ENCODE measurements at places on chromosomes 5 and 9.
A peak's percentile ranks its signal among the peaks of the same experiment; 100 is the strongest.

- no peaks in the 10 kb centered on the region for H3K4me1 ChIP-seq
- H3K27me3 ChIP-seq: no peaks in the 10 kb centered on the region
- H3K27ac ChIP-seq: no peak overlapping the region
- DNase-seq: no peak
- H3K36me3 ChIP-seq: no peaks in the 10 kb centered on the region
Observed at GRCh38 chr5:55363856-55364255, 56.1 kb downstream of the MTREX start.

- H3K27ac ChIP-seq: no peak overlapping the region
- no peak for DNase-seq
- no peak overlapping the region for H3K4me3 ChIP-seq
- no peaks in the 10 kb centered on the region for H3K4me1 ChIP-seq
Observed at GRCh38 chr9:73269430-73270101, 117.9 kb downstream of the ANXA1 start.

- H3K36me3 ChIP-seq: no peaks in the 10 kb centered on the region
- no peak overlapping the region for H3K27ac ChIP-seq
- no peak for DNase-seq
Observed at GRCh38 chr9:130630506-130631330, 33.7 kb upstream of the PRDM12 start.

DNA sequence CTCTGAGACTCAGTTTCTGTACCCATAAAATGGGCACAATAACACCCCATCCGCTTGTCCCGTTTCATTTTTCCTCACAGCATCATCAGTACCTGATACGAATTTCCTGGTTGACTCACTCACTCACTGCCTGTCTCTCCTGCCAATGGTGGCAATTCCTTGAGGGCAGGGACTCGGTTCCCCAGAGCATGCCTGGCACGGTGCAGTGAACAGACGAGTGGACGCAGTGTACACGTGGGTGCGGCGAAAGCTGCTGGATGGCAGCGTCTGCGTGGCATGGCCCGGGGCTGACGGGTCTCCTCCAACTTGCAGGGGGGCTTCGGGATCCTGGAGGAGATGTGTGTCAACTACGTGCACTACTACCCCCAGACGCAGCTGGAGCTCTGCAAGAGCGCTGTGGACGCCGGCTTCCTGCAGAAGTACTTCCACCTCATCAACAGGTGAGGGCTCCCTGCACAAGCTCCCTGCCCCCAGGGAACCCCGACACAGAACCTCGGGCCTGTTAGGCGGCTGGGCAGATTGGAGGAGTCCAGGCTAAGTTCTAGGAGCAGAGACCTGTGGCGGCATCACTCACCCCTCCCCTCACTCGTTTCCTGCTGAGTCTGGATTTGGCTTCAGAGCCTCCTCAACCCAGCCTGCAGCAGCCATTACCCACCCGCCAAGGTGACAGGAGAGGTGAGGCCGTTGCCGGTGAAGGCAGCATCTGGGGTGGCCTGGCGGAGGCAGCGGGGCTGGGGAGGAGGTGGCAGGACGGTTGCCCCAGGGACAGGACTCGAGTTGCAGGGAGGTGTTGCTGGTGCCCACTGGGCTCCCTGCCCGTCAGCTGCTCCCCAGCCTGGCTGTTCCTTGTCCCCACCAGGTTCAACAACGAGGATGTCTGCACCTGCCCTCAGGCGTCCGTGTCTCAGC, 20.3 kb downstream of the DBH start:
- no peak for DNase-seq
- H3K36me3 ChIP-seq: no peaks in the 10 kb centered on the region
- H3K27me3 ChIP-seq: no peaks in the 10 kb centered on the region
- no peak overlapping the region for H3K27ac ChIP-seq
- H3K4me1 ChIP-seq: peaks cover 21% of the 10 kb centered on the region

- no peak overlapping the region for H3K27ac ChIP-seq
- no peaks in the 10 kb centered on the region for H3K36me3 ChIP-seq
- no peak overlapping the region for H3K4me3 ChIP-seq
- DNase-seq: no peak
- no peaks in the 10 kb centered on the region for H3K27me3 ChIP-seq
Observed at GRCh38 chr5:78841767-78842166, 143.3 kb downstream of the ARSB start.

- DNase-seq: no peak
- peaks cover 12% of the 10 kb centered on the region for H3K4me1 ChIP-seq
- H3K4me3 ChIP-seq: no peak overlapping the region
- H3K36me3 ChIP-seq: no peaks in the 10 kb centered on the region
- H3K27me3 ChIP-seq: peaks cover 6% of the 10 kb centered on the region
Observed at GRCh38 chr5:1443991-1444360, 1.3 kb downstream of the SLC6A3 start.

DNA sequence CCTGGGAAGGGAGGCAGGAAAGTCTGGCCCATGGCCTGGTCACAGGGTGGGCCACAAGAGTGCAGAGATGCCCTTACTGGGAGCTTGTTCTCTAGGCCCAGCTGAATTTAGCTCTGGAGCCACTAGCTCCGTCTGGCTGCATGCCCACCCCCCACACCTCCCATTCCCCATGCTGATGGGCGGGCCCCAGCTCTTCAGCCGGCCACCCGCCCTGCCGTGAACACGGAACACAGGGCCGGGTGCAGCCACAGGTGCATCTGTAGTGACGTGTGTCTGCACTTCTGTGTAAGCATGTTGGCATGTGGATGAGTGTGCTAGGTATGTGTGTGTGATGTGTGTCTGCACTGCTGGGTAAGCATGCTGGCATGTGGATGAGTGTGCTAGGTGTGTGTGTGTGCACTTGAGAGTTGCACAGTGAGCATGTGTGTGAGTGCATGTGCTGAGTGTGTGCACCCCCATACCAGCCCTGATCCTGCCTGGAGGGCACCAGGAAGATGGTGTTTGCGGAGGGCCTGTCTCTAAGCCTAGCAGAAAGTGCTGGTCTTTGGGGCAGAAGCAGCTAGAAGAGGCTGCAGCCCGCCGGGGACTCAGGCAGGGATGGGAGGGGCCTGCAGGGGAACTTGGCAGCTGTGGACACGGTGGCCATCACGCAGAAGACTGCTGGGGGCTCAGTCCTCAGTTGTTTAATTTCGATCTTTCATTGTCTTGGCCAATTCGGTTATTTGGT, 136.4 kb downstream of the CACNA1B start:
- H3K27ac ChIP-seq: no peak overlapping the region
- H3K36me3 ChIP-seq: no peaks in the 10 kb centered on the region
- no peaks in the 10 kb centered on the region for H3K27me3 ChIP-seq

- no peaks in the 10 kb centered on the region for H3K27me3 ChIP-seq
- H3K27ac ChIP-seq: no peak overlapping the region
- peaks cover 6% of the 10 kb centered on the region for H3K36me3 ChIP-seq
- no peak overlapping the region for H3K4me3 ChIP-seq
Observed at GRCh38 chr5:67118050-67118620, 78.5 kb downstream of the CD180 start.

DNA sequence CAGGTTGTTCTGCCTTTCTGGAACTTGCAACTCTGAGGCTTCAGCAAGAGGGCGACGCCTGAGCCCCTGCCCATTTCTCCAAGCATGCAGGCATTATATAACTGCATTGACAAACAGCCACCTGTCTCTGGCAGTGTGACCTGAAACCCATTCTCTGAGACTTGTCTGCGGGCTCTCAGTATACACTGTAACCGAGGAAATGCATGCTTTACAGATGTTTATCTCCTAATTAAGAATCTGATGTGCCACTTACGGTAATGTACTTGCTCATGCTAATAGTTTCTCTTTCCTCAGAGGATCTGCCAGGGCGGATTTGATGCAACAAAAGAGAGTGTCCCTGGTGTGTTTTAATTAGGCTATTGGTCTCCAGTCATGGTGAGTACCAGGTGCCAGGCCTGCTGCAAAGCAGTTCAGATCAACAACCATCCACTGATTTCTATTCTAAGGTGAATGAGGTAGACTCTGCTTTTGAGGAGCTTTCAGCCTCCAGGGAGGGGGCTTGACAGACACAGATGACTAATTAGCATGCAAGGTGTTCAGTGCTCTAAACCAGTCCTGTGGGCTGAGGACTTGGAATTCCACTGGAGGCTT, 593.7 kb upstream of the KLF4 start:
- no peaks in the 10 kb centered on the region for H3K4me1 ChIP-seq
- peak; percentile 42 for DNase-seq
- H3K27ac ChIP-seq: no peak overlapping the region
- H3K36me3 ChIP-seq: no peaks in the 10 kb centered on the region
- no peaks in the 10 kb centered on the region for H3K27me3 ChIP-seq

GRCh38 chr5:69305512-69305911, 27.1 kb downstream of the CCDC125 start:
- H3K4me1 ChIP-seq: no peaks in the 10 kb centered on the region
- H3K27me3 ChIP-seq: no peaks in the 10 kb centered on the region
- H3K36me3 ChIP-seq: no peaks in the 10 kb centered on the region
- no peak for DNase-seq
- H3K27ac ChIP-seq: no peak overlapping the region

DNA sequence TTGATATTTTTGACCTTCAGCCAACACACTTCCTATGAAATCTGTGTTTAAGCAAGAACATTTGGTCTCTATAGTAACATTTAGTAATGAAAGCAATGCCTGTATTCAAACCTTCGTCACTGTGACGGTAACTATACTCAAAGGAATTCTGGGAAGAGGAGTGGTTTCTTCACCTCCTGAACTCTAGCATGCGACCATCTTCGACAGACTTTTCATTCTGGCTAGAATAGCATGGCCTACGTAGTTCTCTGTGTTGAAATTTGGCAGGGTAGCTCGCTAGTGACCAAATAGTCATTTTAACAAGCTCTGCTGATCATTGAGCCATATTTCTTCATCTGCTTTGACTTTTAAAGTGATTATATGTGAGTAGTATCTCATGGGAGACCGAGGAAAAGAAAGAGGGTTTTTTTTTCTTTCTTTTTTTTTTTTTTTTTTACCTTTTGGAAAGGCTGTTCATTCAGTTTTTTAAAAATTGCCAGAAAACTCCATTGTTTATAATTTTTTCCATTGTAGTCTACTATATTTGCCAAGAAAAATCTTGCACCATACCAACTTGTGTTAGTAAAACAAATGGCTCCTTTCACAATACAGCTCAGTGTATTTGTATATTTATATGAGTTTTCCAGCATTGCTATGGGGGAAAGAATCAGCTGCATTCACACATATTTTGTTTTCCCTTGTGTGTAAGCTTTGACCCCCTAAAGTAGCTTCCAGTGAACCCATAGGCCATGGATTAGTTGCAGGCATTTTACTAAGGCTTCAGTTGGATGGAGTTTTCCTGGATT, 166.8 kb downstream of the NNT start:
- peak overlapping the region; percentile 42 for H3K27ac ChIP-seq
- H3K4me1 ChIP-seq: peaks cover 8% of the 10 kb centered on the region
- no peaks in the 10 kb centered on the region for H3K36me3 ChIP-seq
- H3K27me3 ChIP-seq: no peaks in the 10 kb centered on the region

- DNase-seq: no peak
- no peaks in the 10 kb centered on the region for H3K27me3 ChIP-seq
- H3K4me3 ChIP-seq: no peak overlapping the region
- H3K27ac ChIP-seq: no peak overlapping the region
- no peaks in the 10 kb centered on the region for H3K4me1 ChIP-seq
Observed at GRCh38 chr5:133783481-133783880, 171.1 kb upstream of the FSTL4 start.

DNA sequence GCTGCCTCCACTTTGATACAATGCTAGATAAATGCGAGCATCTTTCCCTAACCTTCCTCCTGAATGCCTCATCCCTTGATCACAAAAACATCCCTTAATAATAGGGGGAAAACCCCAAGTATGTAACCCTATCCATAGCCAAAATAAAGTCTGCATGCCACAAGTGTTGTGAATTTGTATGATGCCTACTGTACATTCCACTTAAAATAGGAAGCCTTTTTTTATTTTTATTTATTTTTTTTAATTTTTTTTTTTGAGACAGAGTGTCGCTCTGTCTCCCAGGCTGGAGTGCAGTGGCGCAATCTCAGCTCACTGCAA, 207.0 kb downstream of the AOPEP start:
- no peaks in the 10 kb centered on the region for H3K36me3 ChIP-seq
- no peak overlapping the region for H3K27ac ChIP-seq
- no peak for DNase-seq
- H3K4me3 ChIP-seq: no peak overlapping the region

GRCh38 chr9:73213300-73213699, 61.6 kb downstream of the ANXA1 start:
- H3K27me3 ChIP-seq: no peaks in the 10 kb centered on the region
- no peak for DNase-seq
- H3K36me3 ChIP-seq: no peaks in the 10 kb centered on the region
- H3K4me1 ChIP-seq: no peaks in the 10 kb centered on the region
- no peak overlapping the region for H3K27ac ChIP-seq
- no peak overlapping the region for H3K4me3 ChIP-seq

GRCh38 chr9:82891321-82891720, 171.6 kb downstream of the RASEF start:
- no peak for DNase-seq
- no peak overlapping the region for H3K4me3 ChIP-seq
- H3K4me1 ChIP-seq: no peaks in the 10 kb centered on the region
- H3K27ac ChIP-seq: no peak overlapping the region

DNA sequence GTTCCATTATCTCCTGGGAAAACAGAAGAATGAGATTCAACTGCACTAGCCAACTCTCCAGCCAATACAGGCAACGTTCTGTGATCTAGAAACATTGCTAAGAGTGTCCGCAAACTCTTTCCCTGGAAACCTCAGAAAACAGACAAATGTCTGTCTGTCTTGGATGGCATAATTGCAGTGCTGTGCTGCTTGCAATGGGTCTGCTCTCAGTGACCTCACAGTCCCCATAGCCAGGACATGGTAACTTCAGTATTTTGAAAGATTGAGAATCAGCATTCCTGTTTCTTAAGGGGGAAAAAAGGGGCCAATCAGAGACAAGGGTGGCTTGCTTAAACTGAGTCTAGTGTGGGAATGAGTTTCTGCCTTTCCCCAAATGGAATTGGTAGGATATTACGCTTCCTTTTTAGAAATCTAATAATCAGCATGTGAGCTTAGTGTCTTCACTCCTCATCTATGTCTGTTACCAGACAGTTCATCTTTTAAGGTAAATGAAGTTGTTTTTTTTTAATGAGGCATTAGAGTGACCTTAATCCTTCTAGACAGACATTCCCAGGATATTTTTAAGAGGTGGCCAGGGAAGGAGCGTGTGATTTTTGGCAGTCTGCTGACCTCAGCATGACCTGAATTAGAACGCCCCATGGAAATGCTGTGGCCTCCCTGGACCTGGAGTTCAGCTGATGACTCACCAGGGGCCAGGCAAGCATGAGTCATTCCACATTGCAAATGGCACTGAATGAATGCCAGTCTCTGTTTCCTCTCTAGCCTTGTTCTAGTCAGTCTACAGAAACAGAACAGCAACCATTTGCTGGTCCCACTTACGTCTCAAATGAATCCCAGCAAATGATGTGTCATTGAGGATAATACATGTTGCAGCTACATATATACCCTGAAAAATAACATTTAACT, 210.2 kb upstream of the ACTBL2 start:
- H3K36me3 ChIP-seq: no peaks in the 10 kb centered on the region
- no peak for DNase-seq
- peak overlapping the region; percentile 64 for H3K27ac ChIP-seq
- H3K27me3 ChIP-seq: no peaks in the 10 kb centered on the region
- no peak overlapping the region for H3K4me3 ChIP-seq
- peaks cover 44% of the 10 kb centered on the region for H3K4me1 ChIP-seq

DNA sequence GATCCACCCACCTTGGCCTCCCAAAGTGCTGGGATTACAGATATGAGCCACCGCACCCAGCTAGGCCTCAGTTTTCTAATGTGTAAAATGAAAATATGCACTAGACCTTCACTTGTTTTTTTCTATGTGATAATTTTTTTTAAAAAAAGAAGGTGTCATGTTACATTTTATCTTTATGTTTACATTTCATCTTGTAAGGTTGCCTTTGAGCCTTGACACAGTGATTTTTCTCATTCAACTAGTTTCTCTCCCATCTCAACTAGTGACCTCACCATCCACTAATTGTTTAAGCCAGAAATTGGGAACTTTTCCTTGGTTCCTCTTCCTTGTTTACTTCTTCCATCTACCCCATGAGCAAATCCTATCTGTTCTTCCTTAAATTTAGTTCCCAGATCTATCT, 21.5 kb downstream of the TMC1 start:
- DNase-seq: no peak
- H3K4me1 ChIP-seq: no peaks in the 10 kb centered on the region
- no peak overlapping the region for H3K27ac ChIP-seq

Data from vagina (tissue), 2 donors.